Activated gamma-delta T cell treated with Interleukin-2 at 50 U/mL for 16 hours (primary cell): ENCODE measurements at places on chromosomes 3 and 15.
A peak's percentile ranks its signal among the peaks of the same experiment; 100 is the strongest.

DNA sequence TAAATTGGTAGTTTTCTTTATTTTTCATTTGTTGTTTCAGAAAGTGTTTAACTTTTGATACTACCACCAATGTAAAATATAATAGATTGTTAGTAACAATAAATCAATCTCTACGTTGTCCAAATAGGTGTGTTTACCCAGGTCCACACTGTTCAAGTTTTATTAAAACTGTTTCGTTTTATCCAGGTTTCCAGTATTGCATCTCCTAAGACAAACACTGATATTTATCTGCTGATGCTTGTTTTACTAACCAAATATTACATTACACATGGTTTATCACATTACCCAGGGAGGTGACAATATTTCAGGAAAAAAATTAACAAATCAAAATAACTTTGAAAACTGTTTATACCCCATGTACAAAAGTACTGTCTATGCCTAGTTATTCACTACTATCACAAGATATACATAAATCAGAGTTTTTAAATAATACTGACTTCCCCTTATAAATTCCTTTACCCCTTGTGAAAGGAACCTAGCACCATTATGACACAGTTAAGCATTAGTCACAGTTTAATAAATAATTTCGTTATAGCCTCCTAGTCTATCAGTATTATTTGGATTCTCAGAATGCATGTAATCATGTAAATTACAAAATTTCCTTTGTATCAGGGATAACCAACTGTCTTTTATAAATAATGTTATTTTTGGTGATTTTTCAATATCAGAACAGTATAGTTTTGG is 205.3 kb downstream of the ZBTB20 start:
- no peak for DNase-seq

DNA sequence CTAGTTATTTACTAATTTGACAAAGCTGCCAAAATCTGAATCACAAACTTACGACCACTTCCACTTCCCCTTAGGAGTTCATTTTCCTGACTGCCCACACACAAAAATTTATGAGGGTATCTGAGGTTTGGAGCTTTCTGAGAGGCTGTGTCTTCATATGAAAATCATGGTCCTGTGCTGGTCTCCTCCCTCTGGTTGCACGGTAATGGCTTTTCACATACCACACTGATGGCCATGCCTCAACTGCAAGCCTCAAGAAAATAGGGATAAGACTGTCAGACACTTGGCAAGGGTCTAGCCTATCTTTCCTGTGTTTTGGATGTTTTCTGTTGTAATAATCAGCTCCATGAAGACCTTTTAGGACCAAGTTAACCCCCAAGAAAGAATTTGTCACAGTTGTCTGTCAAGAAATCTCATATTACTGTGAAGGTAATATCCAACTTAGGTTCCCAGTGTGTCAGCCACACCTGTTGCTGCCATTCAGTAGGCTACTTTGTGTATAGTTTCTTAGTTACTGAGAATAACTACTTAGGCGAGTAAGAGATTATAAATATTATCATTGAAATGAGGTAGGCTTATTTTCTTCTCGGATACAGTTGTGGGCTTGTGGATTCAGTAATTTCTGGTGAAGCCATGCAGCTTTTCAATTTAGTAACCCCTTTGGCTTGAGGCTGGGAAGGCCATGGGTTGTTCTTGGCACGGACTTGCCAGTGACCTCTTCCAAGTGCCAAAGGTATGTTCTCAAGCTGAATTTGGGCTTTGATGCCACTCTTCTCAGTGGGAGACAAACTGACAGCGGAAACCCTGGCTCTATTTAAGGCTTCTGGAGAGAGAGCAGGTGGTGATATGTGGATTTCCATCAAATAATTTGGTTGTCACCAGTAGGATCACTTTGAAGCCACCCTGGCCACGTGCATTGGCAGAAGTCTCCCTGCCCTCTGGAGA is 101.1 kb downstream of the RYR3 start:
- no peak for DNase-seq

- DNase-seq = no peak
These were observed 17.6 kb upstream of the UBA7 start for GRCh38 chr3:49831341-49831740.

GRCh38 chr3:179036226-179036625 is 35.4 kb downstream of the ZMAT3 start:
- DNase-seq = no peak

- no peak for DNase-seq
These were observed 5.9 kb upstream of the C15orf39 start for GRCh38 chr15:75195766-75196241.

DNA sequence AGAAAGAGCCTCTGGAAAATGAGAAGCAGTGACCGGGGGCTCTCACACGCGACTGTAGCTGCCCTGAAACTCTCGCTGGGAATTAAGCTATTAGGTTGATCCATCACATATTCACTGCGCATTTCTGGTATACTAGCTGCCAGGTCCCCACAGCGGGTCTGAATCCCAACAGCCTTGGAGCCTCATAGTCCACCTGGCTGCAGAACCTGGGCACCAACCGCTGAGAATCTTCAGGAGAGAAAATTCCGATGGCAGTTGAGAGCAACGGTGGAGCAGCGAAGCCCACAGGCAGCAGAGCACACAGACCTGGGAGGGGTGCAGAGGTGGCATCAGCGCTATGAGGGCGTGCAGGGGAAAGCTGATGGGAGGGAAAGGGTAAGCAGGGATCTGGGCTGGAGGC is 75.1 kb downstream of the FAM174B start:
- no peak for DNase-seq

- no peak for DNase-seq
These were observed 18.3 kb upstream of the ACTC1 start for GRCh38 chr15:34813446-34814190.

DNA sequence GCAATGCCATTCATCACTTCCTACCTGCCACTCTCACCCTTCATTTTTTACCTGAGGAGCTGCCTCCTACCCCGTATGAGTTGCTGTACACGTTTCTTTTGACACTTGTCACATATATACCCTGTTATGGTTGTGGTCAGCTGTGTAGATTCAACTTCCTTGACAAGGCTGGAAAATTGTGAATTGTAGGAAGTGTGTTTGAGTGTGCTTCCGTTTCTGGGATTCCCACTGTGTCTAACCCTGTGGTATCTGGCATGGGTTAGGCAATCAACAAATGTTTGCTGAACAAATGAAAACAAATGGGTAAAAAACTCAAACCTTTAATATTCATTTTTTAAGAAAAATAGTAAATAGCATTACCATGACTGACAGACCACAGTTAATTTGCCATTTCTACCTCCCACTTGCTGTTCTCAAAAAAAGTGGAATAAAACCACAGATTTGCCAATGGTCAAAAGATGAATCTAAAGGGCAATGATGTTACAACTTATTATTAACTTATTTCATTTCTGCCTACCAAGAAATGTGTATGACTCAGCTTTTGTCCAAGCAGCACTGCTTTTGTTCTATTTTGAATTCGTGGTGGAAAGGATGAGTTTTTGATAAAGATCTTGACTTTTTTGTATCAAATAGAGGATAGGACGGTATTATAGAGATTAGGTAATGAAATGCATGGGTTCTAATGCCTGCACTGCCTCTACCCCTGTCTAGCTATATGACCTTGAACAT is 404.6 kb downstream of the LPP start:
- DNase-seq = no peak

GRCh38 chr3:131081224-131081623 is 54.5 kb downstream of the NEK11 start:
- no peak for DNase-seq

DNA sequence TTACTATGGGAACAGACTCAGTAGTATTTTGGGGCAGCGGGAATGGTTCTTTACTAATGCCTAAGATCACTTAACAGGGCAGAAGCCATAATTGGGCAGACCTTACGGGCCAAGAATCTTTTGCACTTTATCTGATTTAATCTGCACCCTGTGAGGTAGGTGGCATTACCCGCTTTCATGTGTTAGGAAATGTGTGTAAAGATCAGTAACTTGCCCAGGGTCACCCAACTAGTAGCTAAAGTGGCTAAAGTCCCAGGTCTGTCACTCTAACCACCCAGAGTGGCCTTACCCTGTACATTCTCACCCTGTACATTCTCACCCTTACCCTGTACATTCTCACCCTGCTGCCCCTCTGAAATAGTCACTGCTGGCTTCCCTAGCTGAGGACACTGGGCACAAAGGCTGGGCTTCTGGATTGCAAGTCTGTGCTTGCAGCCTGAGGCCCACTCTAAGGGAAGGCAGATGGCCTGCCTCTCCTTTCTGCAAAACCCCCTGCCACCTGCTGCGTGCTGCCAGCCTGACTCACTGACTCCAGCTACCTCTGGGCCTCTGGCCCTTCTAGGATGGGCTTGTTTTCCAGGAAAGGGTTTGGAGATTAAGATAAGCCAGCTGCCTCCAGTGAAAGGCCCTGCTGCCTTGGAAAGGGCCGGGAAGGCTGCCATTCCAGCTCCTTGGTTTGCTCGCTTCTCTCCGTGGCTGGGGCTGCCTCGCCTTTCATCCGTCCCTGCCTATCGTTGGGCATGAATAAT is 37.5 kb upstream of the MYZAP start:
- no peak for DNase-seq

GRCh38 chr15:81336568-81336967 is 12.6 kb upstream of the STARD5 start:
- peak; percentile 43 for DNase-seq

DNA sequence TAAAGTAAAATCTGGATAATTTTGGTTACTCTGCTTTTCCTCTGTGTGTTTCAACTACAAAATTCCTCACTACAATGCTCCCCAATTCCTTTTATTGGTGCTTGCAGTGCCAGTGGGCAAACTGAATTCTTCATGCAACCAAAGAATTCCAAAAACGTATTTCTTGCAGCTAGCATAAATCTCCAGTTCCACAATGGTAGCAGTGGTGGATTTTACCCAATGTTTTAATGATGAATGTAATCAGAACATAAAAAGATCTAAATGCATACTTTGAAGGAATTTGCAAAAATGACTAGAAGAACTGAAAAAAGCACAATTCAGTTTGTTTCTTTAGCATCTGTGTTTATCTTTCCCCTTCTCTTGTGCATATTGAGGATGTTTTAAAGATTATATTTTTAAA is 359.6 kb upstream of the TPRG1 start:
- no peak for DNase-seq

DNA sequence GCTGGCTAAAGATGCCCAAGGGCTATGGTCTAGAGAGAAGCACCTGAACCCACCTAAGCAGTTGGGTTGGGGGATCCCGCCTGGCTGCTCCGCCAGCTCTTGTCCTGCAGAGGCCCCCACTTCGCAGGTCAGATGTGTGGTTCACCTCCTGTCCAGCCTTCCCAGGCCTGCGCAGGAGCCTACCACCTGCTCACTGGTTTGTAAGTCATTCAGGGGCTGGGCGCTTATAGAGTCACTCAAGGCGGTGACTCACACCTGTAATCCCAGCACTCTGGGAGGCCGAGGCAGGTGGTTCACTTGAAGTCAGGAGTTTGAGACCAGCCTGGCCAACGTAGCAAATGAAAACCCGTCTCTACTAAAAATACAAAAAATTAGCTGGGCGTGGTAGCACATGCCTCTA is 3.9 kb upstream of the FURIN start:
- no peak for DNase-seq

GRCh38 chr3:184523825-184524615 is 37.6 kb upstream of the EPHB3 start:
- DNase-seq = no peak

DNA sequence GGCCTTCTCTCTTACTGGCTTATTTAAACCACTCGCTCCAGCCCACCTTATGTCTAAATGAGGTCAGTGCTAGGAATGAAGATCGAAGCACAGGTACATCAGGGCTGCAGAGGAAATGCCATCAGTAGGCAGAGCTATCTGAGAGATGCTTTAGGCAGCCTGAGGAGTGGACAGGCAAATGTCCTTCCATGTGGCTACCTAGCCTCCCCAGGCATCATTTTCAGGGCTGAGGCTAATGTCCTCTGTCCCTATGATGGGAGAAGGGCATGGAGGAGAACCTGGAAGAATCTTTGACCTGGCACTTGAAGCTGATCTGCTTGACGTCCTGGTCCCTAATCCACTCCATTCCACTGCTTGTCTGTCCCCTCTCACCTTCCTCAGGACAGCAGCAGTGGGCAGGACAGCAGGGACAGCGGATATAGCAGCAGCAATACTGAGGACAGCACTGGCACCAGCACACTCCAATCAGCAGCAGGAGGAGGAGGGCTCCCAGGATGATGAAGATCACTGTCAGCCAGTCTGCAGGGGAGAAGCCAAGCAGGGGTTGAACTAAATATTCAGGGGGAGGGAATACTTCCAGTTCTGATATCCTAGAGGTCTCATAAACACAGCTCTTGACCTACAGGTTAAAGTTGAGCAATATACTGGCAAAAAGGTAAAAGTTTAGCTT is 21.0 kb downstream of the ILDR1 start:
- DNase-seq = no peak

GRCh38 chr3:22360970-22361369 is 610.0 kb upstream of the ZNF385D start:
- no peak for DNase-seq

DNA sequence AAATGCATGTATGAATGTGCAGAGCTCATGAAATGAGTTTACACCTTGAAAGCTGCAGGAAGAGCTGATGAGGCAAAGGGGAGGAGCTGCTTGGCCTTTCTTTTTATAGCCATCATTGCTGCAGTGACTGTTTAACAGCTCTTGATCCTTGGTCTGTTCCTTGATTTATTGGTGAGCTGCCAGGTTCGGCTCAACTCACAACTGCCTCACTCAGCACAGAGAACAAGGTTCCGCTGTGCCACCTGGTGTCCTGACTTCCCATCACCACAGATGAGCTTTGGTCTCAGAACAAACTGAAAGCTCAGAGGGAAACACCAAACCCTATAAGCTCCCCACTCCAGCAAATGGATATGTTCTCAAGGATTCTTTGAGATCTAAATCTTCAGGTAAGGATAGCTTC is 626.1 kb downstream of the MAGI1 start:
- DNase-seq = no peak

- DNase-seq = no peak
These were observed 29.4 kb upstream of the RSL24D1 start for GRCh38 chr15:55226127-55226526.

DNA sequence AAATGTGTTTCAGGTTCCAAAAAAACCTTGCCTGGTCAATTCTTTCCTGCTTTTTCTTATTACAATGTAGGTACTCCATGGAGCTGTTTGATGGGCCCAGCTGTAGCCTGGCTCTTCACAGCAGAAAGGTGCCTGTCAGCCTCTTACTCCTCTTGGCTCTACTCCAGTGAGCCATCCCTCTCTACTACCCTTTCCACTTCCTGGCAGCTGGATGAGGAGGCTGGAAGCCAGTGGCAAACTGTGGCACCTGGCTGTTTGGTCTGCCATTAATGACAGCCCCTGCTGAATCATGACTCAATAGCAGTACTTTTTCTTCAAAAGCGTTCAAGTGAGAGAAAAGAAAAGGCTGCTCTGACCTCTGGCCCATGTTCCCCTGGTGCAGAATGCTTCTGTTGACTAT is 618.1 kb downstream of the PYDC2 start:
- DNase-seq = no peak

DNA sequence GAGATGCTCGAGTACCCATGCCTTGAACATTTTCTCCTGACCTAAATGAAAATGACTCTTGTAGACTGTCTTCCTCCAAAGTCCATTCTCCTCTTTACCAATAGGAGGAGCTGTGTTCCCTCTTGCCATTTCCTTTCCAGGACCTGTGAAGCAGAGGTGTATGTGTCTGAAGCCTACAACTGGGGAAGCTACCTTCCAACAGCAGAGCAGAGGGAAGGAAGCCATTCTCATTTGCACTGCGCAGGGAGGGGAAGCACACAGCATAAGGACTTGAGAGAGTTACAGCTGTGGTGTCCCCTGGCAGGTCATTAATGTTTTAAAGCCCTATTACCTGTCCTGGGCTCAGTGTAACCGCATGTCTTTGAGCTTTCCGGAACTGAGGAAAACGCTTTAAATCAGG is 38.7 kb downstream of the HSPBAP1 start:
- DNase-seq = no peak
